Suppressor macrophage (primary cell): ENCODE measurements at places on chromosomes 1 and 21.

- peak; percentile 70 for DNase-seq
Measured at GRCh38 chr1:156599811-156600210, 1.5 kb downstream of the GPATCH4 start.

DNA sequence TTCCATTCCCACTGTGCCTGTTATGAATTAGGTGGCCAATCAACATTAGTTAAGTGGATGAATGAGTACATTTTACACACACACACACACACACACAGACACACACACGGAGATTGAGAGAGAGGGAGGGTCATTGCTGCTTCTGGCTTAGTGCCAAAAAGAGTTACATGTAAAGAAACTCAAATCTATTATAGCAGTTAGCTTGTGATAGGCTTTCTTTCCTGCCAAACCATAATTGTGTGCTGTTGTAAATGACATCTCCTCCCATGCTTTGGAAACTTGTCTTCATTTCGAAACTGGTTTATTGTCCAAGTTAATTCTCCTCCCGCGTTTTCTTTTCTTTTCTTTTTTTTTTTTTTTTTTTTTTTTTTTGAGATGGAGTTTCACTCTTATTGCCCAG lies 1.4 kb upstream of the MT1HL1 start:
- no peak for DNase-seq

GRCh38 chr1:36765785-36766300 lies 268.5 kb downstream of the GRIK3 start:
- DNase-seq: no peak

- no peak for DNase-seq
Measured at GRCh38 chr1:240683576-240683975, 71.6 kb upstream of the GREM2 start.

DNA sequence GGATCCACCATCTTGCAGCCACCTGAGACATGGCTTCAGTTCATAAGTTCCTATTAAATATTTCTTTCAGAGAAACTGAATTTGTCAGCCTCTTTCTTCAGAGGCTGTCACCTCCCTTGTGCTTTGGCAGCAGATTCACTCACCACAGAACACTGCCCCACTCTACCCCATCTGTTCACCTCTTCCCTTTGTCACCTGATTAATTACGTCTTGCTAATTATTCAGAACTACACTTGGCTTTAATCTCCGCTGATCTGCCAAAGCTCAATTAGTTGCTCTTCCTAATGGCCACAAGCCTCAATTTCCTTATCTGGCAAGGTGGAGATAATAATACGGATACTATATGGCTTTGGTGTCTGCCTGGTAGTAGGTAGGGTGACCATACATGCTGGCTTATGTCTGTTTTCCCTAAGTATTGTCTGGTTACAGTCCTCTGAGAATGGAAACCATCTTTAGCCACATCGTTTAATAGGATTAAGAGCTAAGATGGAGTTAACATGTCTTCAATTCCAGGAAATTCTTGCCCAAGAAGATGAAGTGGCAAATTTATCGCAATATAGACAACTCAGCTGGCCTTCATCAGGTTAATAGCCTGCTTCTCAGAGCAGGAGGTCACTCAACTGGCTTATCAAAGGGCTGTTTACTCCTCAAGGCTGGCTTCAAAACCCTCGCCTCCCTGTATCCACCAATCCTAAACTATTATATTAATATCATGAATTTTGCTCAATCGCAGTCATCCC lies 58.2 kb upstream of the ADAR start:
- DNase-seq: no peak

DNA sequence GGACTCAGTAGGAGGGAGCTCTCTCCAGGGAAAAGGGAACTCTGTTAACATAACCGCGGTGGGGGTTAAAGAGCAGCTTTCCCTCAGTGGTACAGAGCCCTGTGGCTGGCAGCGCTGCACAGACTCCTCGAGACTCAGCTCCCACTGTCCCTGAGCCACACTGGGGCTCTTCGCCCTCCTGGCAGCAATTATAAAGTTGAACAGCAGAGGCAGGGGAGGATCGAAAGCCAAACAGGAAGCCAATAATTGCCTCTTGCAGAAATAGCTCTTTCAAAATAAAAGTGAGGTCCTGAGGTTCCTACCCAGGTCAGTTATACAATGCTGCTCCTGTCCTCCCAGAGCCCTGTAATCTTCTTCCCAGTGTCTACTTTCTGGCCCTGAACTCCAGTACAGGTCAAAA lies 77.0 kb downstream of the FAM78B start:
- no peak for DNase-seq

DNA sequence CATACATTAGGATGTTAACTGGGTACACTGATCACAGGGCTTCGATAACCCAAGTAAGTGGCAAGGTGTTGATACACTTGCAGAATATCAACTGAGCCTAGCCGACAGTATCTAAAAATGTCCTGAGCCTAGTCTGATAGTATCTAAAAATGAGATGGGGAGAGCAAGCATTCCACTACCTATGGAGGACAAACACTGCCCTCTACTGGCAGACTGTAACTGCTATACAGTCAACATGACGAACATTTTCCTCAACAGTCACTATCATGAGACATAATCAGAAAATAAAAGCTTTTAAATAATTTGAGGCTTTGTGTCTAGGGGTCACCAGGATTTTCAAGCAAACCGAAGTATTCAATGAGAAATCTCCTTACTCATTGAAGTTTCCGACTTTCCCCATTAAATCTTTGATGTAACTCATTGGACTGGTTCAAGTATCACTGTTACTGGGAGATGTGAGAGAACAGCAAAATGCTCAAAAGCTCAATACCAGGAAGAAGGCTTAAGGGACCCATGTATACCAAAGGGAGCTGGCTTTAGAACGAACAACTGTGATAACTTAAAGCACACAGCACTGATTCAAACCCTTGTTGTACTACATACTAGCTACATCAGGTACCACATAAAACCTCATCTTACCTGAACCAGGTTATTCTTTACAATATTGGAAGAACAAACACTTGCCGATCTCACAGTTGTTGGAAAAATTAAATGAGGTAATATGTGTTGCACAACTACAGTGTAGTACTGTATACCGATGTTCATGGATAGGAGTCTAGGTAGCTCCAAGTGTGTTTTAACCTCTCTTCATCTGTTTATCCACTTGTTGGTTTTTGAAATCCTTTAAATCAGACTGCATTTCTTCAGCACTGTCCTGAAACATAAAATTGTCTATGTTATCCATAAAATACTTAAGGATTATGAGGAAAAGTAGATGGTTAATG lies 31.1 kb upstream of the SLC45A3 start:
- DNase-seq: peak; percentile 95

- no peak for DNase-seq
Measured at GRCh38 chr1:31761883-31762282, 2.3 kb downstream of the ADGRB2 start.

GRCh38 chr1:156623946-156624813 lies 5.0 kb downstream of the HAPLN2 start:
- peak; percentile 57 for DNase-seq

DNA sequence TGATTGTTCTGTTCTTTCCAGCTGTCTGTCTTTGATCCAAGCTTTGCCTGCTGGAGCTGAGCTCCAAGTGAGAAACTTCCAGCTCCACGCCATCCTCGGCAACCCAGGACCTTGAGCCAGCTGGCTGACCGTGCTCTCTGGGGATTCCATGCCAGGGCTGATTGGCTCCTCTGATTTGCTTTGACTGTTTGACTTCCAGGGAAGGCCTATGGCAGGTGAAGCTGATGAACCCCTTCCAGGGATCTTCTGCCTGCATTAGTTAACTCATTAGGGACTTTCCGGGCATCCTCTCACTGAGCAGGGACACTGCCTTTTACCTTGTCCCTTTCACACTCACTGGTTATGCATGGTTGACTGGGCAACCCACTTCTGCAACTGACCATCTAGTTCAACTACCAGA lies 406.1 kb downstream of the RPS6KC1 start:
- DNase-seq: no peak

- DNase-seq: no peak
Measured at GRCh38 chr1:91787919-91788318, 98.0 kb downstream of the TGFBR3 start.

- DNase-seq: no peak
Measured at GRCh38 chr1:30475201-30475600, 248.2 kb downstream of the MATN1 start.

DNA sequence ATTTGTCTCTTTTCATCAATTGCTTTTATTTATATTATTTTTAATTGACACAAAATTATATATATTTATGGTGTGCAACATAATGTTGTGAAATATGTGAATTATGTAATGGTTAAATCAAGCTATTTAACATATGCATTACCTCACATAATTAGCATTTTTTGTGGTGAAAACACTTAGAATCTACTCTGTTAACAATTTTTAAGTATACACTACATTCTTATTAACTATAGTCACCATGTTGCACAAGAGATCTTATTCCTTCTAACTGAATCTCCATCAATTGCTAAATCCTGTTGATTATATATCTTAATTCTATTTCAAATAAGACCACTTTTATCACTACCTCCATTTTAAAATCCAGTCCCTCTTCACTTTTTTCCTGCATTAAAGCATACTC lies 42.5 kb downstream of the PLPPR5 start:
- no peak for DNase-seq

- no peak for DNase-seq
Measured at GRCh38 chr21:41616031-41616591, 108.2 kb upstream of the TMPRSS2 start.

- no peak for DNase-seq
Measured at GRCh38 chr1:210700511-210700910, 371.8 kb downstream of the HHAT start.

- peak; percentile 43 for DNase-seq
Measured at GRCh38 chr1:172286629-172287076, 133.8 kb upstream of the C1orf105 start.

GRCh38 chr1:51515312-51515960 lies 3.6 kb downstream of the EPS15 start:
- DNase-seq: no peak

- DNase-seq: no peak
Measured at GRCh38 chr1:211484755-211485479, 7.0 kb downstream of the RD3 start.

DNA sequence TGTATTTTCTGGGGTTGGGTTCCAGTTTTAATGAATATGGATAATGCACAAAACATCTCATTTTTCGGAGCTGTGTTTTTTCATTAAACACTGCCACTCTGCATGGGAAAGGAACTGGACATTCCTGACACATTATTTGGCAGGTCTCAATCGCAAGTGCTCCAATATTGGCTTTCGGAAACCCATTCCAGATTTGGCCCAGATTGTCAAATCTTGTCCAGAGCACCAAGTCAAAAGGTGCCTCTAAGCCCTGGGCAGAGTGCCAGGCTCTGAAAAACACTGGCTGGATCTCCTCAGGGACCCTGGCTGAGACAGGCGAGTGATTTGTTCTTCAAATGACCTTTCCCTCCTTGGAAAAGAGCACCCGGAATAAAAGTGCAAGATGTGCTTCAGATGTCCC lies 68.4 kb upstream of the MRPS6 start:
- DNase-seq: no peak

DNA sequence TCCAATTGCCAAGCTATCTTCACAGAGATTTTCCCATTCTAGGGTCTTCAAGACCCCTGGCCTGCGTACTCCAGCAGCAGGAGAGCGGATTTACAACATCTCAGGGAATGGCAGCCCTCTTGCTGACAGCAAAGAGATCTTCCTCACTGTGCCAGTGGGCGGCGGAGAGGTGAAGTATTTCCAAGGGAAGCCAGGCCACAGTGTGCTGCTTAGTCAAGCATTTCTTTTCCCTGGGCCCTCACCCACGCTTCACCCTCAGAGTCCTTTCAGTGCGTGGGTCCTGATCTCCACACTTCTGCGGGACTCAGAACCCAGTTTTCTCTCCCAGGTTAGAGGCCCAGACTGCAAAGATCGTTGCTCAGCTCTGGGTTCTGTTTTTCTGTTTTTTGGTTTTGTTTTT lies 13.1 kb downstream of the CDCA8 start:
- DNase-seq: no peak
